NCI-H524 (cell line): ENCODE measurements at places on chromosomes 2 and 18.

DNA sequence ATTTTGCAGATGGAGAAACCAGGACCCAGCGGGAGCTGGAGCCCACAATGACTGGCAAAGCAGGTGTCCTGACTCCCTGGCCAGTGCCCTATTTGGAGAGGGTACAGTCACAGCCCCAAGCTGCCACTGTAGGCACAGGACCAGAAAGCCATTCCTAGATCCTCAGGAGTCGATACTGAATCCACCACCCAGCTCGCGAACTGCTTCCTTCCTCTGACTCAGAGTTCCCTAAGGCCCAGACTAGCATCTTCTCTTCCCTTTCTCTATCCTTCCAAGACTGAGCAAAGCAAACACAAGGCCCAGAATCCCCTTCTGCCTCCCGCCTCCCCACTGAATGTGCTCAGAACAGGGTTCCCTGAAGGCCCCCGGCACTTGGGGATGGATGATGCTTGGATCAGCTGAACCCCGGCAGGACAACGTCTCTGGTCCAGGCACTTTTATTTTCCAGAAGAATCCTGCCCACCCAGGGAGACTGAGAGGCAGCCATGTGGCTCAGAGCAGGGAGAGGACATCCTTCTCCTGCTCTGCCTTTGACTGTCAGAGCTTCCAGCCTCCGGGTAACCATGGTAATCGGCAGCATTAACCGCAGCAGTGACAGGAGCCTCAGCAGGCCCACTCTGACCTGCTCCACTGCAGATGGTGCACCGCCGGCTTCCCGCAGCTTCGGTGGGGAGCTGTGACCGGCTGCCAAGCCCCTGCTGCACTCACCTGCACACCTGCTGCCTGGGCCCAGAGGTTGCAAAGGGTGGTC, 34.8 kb upstream of the KLHL29 start:
- peak; percentile 52 for DNase-seq

GRCh38 chr2:157194097-157194688, 63.3 kb upstream of the GALNT5 start:
- peak; percentile 3 for DNase-seq

- DNase-seq: peak; percentile 75
Observed at GRCh38 chr2:153222231-153223165, 256.1 kb downstream of the RPRM start.

DNA sequence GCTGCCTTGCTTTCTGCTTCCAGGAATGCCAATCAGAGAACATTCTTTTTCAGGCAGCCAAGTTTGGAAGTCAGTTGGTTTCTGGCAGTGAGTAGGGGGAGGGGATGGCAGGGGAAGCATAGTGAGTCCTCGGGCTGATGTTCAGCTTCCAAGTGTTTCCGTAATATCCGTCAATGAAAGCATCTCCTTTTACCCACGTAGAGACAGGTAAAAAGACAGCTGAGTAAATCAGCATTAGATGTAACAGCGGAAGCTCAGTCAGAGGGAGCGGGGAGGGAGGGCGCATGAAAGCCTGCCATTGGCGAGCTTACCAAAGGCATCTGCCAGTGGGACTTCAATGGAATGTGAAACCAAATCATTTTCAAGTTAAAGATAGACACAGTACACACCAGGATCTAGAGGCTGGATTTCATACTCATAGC, 117.1 kb upstream of the DTNA start:
- no peak for DNase-seq

GRCh38 chr2:229141424-229142025, 129.6 kb downstream of the PID1 start:
- no peak for DNase-seq

DNA sequence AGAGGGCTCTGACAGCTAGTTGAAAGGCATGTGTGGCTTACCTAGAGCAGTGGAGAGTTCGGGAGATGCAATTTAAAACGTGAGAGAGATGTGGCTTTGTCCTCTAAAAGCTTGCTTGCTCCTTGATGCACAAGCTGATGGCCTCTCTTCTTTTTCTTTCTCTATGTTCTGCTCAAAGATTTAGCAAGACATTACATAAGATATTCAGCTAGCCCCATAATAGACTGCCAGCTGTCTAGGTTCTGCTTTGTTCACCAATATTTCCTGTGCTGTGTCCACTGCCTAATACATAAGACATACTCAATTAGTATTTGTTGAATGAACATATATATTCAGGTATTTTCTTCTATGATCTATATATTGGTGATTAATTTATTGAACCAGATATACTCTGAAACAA, 31.1 kb downstream of the SPATS2L start:
- no peak for DNase-seq

DNA sequence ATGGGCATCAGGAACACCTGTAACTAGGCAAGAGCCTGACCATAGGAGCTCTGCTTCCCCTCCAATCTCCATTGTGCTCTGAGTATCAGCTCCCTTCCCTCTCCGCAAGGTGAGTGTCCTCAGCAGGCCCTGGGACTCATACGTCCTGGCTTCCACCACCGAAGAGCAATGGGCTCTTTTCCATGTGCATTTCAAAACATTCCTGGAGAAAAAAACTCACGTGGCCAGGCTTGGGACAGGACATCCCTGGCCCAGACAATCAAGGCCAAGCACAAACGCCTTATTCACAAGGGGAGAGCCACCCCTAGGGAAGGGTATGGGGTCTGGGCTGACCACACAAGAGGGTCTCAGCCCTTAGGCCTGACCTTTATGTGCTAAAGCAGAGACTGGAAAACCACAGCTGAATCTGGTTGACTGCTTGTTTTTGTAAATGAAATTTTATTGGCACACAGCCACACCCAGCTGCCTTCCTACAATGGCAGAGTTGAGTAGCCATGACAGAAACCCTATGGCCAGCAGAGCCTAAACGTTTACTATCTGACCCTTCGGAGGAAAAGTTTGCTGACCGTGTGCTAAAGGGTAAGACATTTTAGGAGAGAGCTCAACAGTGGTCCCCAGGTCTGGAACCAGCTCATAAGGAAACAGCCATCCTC, 175.7 kb upstream of the ARL4C start:
- no peak for DNase-seq

DNA sequence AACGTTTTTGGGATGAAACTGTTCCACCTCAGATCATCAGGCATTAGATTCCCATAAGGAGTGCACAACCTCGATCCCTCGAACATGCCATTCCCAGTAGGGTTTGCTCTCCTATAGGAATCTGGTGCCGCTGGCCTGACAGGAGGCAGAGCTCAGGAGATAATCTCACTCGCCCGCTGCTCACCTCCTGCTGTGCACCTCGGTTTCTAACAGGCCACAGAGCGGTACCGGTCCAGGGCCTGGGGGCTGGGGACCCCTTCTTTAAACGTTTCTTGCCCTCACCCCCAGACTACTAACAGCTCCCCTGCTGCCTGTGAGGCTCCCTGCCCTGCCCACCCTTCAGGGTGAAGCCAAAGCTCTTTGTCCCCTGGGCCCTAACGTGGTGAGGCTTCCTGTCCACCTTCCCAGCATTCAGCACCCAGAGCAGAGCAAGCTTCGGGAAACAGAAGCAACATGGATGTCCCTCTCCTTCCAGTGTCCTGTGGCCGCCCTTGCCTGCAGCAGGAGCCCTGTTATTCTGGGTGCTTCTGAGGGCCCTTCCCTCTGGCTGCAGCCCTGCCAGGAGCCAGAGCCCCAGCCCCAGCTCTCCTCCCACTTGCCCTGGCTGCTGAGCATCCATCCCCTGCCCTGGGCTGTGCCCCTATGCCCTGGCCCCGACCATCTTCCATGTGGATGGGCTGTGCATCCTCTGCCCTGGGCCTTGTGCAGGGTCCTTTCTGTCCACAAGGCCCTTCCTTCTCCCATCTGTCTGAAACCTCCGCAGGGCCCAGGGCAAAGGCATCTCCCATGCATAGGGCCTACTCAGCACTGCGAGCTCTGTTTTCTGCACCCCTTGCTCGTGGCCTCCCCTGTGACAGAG, 140.1 kb downstream of the MBP start:
- no peak for DNase-seq

- DNase-seq: no peak
Observed at GRCh38 chr18:59659508-59660170, 37.6 kb downstream of the CCBE1 start.

GRCh38 chr18:9428862-9429661, 46.3 kb upstream of the RALBP1 start:
- no peak for DNase-seq

- peak; percentile 11 for DNase-seq
Observed at GRCh38 chr18:27608742-27609141, 423.6 kb upstream of the CHST9 start.

- peak; percentile 7 for DNase-seq
Observed at GRCh38 chr2:189851174-189851826, 67.0 kb downstream of the PMS1 start.

- no peak for DNase-seq
Observed at GRCh38 chr18:59387687-59388565, 28.9 kb upstream of the LMAN1 start.

- no peak for DNase-seq
Observed at GRCh38 chr2:146451972-146452371, 1392.9 kb upstream of the ACVR2A start.

DNA sequence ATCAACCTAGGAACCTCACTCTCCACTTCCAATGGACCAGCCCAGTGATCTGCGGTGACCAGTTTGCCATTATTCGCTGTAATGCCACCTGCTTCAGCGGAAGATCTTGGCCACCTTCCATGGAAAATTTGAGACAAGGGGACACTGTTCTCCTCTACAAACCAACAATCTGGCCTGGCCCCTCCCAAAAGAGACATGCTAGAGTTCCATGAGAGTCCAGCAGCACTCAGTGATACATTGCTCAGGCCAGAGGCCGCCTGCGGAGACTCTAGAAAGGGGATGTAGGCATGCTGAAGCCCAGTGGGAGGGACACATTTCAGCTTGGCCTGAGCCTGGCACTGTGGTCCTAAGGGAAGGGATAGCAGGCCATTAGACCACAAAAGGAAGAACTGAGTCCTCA, 58.3 kb downstream of the COL6A3 start:
- DNase-seq: no peak

- no peak for DNase-seq
Observed at GRCh38 chr2:10948606-10949230, 37.0 kb downstream of the KCNF1 start.

GRCh38 chr18:71326826-71327225, 1038.0 kb downstream of the SOCS6 start:
- DNase-seq: peak; percentile 10

- no peak for DNase-seq
Observed at GRCh38 chr2:19887510-19887909, 14.3 kb downstream of the TTC32 start.

DNA sequence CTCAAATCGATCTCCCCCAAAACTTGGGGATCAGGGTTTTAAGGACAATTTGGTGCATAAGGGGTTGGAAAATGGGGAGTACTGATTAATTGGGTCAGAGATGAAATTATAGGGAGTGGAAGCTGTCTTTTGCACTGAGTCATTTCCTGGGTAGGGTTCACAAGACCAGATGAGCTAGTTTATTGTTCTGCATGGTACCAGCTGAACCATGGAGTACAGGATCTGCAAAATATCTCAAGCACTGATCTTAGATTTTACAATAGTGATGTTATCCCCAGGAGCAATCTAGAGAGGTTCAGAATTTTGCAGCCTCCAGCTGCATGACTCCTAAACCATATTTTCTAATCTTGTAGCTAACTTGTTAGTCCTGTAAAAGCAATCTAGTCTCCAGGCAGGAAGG, 73.1 kb downstream of the CPO start:
- DNase-seq: no peak

DNA sequence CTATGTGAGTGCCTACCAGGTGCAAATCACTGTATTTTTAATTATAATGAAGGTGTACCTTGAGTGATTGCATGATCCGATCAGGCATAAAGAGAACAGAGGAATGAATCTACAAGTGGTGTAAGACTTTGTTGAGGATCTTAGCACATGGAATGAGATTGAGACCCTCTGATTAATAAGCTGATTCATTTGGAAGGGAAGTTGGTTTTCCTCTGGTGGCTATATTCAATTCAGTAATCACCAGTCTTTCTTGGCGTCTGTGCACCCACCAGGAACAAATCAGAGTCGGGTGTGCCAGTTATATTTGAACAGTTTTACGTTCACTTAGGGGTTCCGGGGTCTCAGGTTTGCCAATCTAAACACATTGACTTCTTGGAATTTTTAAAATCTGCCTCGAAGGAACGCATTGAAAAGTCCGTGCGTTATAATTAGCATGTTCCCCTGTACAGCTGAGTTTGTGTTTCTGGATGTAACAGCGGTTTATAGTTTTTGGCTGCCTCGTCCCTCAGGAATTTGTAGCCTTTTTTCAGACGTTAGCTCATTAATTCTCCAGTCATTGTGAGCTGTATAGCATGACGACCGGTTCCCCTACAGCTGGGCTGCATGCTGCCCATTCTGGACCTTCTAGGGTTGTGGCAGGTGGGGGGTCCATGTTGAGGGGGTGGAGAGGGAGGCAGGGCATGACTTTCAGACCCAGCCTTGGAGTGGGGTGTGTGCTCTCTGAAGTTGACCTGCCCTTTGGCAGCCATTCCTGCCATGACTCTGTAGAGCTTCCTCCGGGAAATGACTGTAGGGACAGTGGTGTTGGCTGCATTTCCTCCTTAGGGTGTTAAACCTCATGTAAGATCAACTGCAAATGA, 20.3 kb downstream of the MYO1B start:
- no peak for DNase-seq

DNA sequence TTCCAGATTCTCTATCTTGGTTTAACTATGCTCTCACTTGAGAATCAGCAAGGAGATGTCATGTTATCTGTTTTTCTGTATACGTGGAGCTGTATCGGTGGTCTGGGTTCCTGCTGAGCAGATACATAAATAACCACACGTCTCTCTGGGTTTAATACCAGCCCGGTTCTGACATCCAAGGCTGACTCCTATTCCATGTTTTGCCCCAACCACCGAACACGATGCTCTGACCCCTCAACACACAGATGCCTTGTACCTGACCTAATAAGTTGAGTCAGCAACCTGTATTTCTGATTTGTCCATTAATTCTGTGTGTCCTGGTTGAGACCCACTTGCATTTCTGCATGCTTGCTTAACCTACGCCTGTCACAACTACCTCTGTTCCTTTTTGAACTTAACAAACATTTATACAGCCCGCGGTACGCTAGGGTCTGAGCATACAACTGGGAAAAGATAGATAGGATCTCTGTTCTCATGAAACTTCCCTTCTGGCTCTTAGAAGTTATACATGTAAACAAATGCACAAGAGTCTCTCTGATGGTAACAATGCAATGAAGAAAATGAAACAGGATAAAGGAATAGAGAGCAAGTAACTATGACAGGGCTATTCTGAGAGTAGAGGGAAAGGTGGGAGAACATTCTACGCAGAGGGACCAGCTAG, 480.4 kb downstream of the PARD3B start:
- no peak for DNase-seq

DNA sequence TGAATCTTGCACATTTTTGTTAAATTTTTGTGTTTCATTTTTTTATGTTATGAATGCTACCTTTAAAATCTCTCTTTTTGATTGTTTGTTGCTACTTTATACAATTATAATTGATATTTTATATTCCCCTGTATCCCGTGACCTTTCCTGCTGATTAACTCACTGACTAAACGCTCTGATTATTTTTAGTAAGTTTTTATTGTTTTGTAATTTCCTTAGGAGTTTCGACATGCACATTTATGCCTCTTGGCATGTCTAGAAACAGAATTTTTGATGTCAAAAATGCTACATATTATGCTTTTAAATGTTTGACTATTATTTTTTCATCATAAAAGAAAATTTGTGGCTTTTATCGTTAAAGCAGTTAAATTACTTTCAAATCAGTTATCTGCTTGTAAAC, 1131.6 kb upstream of the TMEFF2 start:
- no peak for DNase-seq
